ENCODE measurements at places on chromosomes 5 and 9. TPM values are rescaled to one million over a fixed set of nuclear protein-coding genes. Genes with fewer than 3 reads are reported as not detected.

Gene SPAAR
- 1.9 TPM for total RNA-seq

- DNase-seq, result no peak
Measured at GRCh38 chr9:4927701-4928100, 57.4 kb upstream of the JAK2 start.

- DNase-seq, result no peak
Measured at GRCh38 chr9:122088880-122089706, 4.0 kb downstream of the TTLL11 start.

- no peak for DNase-seq
Measured at GRCh38 chr5:175253597-175253996, 190.4 kb downstream of the DRD1 start.

DNA sequence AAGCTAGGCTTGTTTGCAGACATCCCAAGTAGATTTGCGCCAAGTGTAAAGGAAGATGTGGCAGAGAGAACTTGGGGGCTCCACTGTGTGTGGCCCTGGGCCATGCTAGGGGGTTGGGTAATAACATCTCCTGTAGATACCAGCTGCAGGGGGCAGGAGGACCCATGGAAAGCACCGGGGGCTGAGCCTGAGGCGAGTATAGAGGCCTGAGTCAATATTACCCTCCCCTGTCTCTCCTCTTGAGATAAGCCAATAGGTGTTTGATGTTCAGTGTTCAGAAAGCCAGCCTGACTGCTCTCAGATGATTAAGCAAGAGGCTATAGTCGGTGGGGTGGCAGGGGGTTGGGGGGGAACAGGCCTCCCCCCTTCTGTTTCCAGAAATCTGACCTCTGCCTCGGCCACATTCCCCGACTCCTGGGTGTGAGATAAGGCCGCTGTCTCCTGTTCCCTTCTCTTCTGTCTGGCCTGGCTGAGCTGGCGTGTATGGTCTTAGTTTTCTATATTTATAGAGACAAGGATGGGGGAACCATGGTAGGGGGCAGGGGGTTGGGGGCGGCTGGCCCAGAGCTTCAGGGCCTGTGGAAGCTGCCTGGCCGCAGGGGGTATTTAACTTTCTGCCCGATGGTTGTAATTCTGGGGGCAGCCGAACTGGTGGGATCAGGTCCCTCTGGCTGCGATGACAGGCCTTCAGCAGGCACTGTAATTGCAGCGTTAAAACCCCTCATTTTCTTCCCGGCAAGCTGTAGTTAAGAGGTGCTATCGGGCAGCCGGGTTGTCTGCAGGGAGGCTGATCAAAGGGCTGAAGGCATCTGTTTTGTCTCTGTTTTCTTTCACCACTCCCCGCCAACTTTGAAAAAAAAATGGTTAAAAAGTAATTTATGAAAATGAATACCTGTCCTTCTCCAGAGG is 292.0 kb downstream of the NSG2 start:
- no peak for DNase-seq

DNA sequence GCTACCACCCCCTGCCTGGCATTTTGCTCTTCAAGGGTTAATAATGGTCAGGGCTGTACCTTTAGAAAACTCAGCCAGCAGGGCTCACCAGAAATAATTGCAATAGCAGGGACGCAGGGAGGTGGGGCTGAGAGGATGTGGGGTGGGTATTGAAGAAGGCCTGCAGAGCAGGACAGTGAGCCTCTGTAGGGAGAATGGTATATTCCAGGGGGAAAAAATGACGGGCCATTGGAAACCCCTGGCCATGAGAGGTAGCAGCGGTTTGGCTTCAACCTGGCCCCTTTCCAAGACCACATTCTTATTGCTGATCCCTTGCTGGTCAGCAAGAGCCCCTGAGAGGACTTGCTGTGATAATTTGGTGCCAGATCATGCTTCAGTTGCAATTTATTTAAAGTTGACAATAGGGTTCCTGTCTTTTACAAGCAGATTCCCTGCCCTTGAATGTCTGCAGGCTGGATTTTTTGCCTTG is 36.7 kb upstream of the CTNNA1 start:
- DNase-seq, result no peak

Gene INSYN2B
- total RNA-seq, result not detected

Gene PLAC8L1
- 1.1 TPM for total RNA-seq

DNA sequence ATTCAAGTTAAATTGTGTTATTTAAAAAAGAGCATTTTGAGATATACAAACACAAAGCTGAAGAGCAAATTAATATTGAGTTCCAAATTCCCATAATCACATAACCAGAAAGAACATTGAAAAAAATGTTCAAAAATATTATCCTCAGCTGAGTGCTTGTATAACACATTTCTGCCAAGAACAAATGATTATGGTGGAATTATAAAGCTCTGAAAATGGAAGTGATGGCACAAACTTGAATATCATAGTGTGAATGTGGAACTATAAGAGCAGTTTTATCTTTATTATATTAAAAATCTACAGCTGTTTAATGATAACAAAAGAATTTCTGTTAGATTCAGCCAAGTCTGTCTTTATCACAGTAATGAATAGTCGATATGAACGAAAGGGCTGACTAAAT is 117.8 kb downstream of the MEF2C start:
- DNase-seq, result no peak

Gene LCN9
- total RNA-seq, result not detected

- no peak for DNase-seq
Measured at GRCh38 chr9:126607731-126608130, 6.0 kb upstream of the LMX1B start.

DNA sequence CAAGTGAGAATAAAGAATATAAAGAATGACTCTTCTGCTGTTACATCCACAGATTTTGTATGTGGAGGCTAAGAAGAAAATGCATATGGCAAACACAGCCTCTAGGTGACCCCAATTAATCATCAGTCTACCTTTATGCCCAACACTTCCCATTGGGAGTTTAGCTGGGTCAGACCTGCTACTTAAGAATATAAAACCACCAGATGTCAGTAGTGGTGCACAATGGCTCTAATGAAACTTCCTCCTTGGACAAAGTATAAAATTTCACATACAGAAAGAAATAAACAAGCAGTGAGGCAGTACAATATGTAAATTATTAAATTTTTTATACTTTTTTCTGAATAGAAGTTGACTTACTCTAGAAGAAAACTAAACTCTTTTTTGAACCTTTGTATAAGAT is 539.9 kb downstream of the BRINP1 start:
- DNase-seq, result no peak

DNA sequence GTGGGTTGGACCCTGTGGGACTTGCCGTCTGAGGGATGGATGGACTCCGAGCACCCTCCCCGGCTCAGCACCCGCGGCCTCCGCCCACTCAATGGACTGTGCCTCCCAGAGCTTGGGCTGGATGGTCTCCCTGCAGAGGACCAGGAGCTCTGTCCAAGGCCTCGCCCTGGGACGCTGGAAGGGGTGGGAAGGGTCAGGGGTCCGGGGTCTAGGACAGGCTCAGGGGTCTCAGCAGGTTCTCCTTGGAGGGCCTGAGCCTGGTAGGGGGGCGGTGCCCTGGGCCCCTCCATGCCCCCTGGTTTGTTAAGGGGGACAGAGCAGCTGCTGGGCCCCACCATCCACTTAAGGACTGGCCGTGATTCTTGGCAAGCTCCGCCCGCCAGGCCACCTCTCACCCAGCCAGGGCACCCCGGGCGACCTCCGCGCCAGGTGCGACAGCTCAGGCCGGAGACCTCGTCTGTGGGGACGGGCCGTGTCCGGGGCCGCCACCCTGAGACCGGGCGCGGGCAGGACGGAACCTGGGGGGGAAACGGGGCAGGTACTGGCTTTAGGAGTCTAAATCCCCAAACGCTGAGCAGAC is 29.2 kb downstream of the EXOC3 start:
- DNase-seq, result no peak

DNA sequence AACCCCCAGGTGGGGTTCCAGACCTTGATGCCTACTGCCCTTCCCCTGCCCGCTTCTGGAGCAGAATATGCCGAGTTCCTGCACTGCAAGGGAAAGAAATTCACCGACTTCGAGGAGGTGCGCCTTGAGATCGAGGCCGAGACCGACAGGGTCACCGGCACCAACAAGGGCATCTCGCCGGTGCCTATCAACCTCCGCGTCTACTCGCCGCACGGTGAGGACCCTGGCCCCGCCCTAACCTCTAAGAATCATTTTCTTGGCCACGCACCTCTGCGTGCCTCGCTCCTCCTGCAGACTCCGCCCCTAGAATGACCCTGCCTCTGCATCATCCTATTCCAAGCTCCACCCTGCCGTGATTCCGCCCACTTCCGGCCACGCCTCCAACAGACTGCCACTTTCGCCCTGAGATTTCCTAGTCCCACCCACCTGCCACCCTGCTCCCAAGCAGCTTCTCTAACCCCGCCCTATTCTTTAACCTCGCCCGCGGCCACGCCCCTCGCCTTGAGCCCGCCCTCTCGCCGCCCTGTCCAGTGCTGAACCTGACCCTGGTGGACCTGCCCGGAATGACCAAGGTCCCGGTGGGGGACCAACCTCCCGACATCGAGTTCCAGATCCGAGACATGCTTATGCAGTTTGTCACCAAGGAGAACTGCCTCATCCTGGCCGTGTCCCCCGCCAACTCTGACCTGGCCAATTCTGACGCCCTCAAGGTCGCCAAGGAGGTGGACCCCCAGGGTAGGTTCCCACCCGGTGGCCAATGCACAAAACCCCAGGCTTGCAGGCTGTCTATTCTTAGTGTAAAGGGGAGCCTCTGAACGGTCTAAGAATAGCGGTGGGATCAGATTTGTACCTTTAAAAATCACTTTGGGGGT is 15.6 kb downstream of the DNM1 start:
- peak; percentile 97 for DNase-seq

Gene C6
- total RNA-seq, result 2.5 TPM

Gene SLC36A3
- not detected for total RNA-seq

Gene ARID3C
- total RNA-seq, result not detected

- DNase-seq, result no peak
Measured at GRCh38 chr9:73265876-73266275, 114.2 kb downstream of the ANXA1 start.

Gene ZNF474
- 0.26 TPM for total RNA-seq

DNA sequence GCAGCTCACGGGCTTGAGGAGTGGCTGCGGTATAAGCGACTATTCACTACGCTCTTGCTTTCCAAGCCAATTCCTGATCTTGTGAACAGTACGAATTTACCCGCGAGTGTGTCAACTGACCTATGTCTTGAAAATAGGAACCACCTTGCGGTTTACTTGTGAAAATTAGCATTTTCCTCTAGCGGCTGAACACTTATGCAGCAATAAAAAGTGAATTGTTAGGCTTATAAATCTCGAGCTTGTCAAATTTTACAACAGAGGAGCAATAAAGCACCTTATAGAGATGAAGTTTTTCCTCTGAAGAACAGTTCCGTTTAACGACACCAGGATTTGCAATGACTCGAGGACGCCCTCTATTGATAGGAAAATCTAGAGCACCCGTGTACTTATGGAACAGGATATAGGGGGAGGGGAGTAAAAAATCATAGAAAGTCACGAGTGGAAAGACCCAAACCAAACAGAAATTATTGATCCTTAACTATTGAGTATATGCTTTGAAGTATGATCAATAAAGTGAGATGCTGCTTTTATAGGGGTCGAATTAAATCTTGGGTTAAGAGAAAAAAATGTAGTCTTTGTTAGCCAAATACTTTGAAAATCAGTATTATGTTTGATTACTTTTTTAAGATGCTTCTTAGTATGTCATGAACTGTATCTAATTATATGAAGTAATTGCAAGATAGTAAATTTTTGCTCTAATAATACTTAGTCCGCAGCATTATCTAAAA is 1.9 kb upstream of the RGMB start:
- DNase-seq, result peak; percentile 77

DNA sequence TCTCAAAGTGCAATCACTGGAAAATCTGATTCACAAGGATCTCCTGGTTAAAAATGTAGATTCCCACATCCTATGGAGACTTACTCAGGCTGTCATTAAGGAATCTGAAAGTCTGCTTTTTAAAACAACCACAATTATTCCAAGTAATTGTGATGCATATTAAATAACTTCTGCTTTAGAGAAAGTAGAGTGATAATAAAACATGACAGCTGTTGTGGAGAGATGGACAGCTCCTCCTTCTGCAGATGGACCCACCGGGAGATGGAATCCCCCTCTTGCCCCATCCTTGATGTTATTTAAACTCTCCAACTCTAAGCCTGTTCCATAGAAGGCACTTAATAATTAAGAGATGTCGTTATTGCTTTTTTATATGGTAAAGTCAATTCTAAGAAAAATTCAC is 802.2 kb downstream of the CDH12 start:
- DNase-seq, result no peak

DNA sequence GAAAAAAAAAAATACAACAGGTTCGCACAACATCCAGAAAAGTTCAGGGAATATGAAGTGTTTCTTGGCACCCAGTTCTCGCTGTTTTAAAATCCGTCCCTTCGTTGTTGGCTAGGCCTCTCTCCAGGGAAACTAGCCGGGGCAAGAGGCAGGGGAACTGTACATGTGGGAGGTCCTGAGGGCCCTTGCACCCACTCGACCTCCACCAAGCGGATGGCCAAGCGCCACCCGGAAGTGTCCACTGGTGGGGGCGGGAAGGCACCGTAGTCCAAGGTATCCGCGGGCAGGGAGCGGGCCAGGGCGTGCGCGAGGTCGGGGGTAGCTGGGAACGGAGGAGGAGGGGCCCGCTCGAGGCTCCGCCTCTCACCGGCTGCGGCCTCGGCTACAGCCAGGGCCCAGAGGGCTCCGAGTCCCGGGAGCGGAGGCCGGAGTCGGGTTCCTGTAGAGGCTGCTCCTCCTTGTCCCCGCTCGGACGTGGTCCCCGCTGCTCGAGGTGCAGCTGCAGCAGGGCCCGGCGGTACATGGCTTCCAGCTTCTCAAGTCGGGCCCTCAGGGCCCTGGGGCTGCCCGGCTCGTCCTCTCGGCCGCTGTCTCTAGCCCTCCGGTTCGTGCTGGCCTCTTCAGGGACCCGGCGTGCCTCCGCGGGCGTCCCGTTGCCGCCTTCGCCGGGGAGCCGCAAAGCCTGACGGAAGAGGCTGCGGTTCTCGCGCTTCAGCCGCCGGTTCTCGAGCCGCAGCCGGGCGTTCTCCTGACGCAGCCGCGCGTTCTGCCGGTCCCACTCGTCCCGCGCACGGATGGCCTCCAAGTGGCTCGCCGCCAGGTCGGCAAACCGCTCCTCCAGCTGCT is 720 bp downstream of the TUSC1 start:
- DNase-seq, result peak; percentile 88

Gene FAM114A2
- total RNA-seq, result 40.8 TPM

Gene ARL14EPL
- not detected for total RNA-seq

DNA sequence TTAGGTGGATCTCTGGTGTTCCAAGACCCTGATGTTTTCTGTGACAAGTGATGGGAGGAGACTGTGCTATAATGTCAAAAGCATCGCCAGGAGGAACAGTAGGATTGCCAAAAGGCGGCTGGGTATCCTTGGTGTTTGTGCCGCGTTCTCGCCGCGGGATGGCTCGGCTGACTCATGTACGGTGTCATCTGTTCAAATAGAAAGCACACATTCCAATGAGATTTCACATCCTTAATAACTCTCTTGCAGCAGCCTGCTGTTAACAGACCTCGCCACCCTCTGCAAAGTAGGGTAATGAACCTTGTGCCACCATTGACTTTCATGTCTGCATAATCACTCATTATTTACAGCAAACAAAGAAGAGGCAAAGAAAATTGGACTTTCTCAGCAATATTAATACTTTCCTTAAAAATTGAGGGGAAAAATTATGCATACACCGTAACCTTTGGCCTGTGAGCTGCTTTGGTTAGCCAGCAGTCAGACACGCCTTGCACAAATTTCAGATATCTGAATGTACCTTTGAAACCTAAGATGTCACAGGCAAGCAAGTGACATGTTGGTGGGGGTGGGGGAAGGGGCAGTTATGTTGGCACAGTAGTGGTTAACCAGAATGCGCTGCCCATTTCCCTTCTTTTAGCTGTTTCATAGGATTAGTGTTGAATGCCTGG is 289.4 kb downstream of the EFNA5 start:
- no peak for DNase-seq

Gene LCN15
- not detected for total RNA-seq

- DNase-seq, result no peak
Measured at GRCh38 chr5:126561908-126562307, 33.1 kb downstream of the ALDH7A1 start.

Data from ureter (tissue), 1 donor.